Fibroblast of skin of abdomen (primary cell): ENCODE measurements at places on chromosomes 1 and 21.

GRCh38 chr1:200971955-200972711, 51.4 kb downstream of the KIF21B start:
- DNase-seq, result peak; percentile 57

DNA sequence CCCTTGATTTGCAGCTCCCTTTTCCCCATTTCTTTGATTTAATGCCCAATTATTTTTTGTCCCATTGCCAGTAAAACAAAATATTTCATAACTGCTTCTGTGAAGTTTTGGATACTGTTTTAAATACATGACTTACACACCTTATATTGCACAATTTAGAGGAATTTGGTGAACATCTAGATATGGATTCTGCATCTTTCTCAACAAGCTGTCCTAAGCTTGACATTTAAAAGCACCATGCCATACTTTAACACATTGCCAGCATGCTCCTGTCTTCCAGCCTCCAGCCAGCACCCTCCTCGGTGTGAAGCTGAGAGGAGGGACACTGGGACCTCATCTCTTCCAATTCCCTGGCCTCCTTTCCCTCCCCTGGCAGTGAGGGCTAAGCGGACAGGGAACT, 167.6 kb downstream of the SEC16B start:
- no peak for DNase-seq

DNA sequence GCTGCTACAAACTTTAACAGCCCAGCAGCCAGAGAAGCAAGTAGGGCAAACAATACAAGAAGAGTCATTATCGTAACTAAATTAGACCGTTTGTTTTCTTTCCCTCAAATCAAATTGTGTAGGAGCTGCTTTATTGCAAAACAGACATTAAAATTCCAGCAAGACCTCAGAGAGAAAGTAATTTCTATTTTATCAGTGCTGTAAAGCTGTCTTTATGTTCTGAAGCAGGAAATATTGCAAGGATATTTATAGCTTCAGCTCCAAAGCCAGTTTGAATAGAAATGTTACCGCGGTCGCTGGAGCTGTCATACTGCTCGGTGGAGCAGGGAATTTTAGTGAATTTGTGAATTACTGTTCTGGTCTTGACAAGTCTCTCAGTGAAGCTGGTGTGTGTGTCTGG, 503.8 kb upstream of the PLXNA2 start:
- DNase-seq, result peak; percentile 1

DNA sequence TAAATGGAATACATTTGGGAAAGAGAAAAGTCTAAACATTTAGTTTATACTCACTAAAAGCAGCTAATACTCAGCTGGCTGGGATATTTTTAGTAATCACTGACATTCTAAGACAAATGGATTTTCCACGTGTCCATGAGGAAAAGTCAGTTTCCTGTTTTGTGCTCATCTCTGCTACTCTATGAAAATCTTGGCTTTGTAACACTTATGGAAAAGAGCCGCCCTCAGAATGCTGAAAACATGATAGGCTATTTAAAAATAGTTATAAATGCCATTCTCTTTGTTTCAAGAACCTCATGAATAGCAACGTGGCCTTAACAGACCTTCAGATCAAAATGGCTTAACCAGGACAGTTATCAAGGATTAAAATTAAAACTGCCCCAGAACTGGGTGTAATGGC, 29.9 kb downstream of the MRAP start:
- DNase-seq, result peak; percentile 37

- DNase-seq, result no peak
These were observed 12.1 kb upstream of the TSPEAR start for GRCh38 chr21:44723177-44724131.

GRCh38 chr1:34867415-34867814, 7.9 kb upstream of the SMIM12 start:
- no peak for DNase-seq

DNA sequence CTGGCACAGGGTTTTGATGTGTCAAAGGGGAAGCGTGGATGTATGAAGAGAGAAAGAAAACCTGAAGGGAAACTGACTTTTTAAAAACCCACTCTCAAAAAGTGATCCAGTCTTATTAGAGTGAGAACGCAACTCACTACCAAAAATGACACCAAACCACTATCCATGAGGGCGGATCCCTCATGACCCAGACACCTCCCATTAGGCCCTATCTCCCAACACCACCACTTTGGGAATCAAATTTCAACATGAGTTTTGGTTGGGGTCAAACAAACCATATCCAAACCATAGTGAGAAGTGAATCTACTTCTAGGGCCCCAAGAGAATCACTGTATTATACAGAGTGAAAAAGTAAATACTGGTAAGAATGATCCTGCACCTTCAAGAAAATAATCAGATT, 53.5 kb downstream of the FNBP1L start:
- no peak for DNase-seq

DNA sequence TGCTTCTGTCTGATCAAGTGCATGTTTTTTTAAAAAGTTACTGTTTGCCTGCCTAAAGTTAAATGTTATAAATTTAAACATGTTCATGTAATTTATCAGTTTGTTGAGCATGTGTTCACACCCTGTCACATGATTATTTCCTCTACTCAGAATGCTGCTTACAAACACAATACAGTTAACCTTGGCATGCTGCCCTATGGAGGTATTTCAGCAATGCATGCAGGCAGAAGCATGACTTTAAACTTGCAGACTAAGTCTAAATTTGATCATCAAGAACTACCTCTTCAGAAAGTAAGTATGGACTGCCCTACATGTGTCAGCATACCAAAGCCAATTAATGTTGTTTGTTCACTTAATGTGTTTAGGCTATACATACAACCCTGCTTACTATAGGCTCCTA, 161.6 kb downstream of the LRRC40 start:
- DNase-seq, result peak; percentile 83

DNA sequence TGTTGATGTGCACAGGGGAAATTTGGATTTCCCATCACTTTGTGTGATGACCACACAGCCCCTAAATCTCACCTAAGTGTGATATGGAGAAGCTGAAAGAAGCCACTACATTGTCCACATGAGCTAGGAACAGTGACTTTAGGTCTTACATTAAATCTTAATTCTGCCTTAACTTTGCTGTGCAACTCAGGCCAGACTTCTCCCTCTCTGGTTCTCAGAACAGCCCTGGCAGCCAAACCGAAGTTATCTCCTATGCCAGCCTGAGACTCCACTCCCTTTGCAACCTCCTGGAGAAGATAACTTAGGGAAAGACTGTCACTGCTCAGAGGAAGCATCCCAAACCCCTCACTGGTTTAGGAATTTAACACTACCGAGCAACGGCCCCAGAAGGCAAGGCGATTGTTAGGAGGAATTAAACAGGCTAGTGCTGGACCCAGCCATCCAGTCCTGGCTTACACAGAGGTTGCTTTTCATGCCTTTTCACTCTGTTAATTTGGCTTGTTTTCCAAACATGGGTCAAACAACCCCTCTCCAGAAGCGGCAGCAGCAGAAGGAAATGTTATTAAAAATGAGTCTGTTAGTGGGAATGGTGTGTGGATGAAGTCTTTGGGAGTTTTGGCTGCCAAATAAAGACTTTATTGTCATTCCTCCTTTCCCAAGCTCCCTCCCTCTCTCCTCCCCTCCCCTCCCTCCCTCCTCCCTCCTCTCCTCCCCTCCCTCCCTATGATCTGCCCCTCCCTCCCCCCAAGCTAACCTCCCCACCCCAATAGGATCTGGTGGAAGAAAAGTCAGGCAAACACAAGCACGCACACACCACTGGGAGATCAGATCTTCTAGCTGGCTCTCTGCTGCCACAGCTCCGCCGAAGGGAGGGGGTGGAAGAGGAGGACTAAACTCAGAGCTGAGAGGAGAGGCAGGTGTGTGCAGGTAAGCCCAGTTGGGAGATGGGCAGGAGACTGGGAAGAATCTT, at the start of gene PRELP:
PRELP (plus strand) TSS at position 795 of the 970 bp plus-strand sequence. CDS start 7,379 bp downstream, outside the sequence.
- DNase-seq, result peak; percentile 60

DNA sequence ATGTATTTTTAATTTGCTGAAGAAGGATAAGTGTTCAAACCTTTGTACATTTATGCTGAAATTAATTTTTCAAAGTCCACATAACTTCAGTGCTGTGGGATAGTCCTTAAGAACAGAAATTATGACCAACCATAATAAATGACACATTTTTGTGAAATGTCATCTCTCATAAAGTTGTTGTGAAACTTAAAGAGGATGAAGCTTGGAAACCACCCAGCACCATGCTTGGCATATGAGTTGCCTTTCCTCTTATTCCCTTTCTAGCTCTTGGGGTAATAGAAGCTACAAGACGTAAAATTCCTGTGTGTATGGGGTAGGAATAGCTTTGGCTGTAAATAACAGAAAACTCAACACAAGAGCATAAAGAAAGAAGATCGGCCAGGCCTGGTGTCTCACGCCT, 18.9 kb upstream of the USP24 start:
- peak; percentile 61 for DNase-seq

DNA sequence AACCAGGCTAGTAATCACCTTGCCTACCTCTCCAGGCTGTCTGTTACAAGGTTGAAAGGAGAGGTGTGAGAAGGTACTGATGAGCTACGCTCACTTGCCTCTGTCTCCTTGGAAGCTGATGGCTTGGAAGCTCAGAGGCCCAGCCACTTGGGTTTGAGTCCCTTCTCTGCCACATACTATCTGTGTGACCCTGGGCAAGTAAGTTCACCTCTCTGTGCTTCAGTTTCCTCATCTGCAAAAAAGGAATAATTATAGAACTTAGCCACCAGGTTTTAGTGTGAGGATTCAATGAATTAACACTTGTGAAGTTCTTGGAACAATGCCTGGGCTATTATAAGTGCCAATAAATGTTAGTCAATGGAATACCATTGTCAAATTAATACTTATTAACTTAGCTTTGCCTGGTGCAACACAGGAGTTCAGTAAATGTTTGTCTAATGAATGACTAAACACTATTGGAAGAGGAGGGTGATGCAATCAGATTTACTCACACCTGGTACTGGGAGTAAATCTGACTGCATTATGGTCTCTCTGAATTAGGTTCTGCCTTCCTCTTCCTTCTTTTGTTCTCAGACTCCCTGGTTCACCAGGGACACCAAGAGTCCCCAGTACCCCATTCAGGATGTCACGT, 55.5 kb downstream of the TRABD2B start:
- DNase-seq, result peak; percentile 38

DNA sequence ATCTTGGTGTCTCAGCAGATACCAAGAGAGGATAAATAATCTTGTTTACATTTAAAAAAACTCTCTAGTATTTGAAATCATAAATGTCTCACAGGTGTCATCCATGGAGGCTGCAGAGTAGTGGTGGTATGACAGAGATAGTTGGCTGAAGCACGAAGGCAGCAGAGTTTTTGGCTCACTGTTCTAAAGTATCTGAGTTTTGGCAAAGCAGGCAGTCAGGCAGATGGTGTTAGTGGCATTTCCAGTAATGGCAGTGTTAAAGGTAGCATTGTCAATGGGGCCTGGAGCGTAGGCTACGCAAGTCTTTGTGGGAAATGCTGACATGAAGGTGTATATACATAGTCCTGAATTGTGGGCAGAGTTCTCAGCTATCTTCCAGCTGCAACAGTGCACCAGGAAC, 68.5 kb upstream of the HSD17B7 start:
- DNase-seq, result no peak

GRCh38 chr1:233993651-233994050, 89.2 kb downstream of the SLC35F3 start:
- DNase-seq, result no peak

- no peak for DNase-seq
These were observed 210.0 kb downstream of the SLC45A1 start for GRCh38 chr1:8527941-8528340.

GRCh38 chr1:87155170-87155569, 173.5 kb upstream of the LMO4 start:
- DNase-seq, result no peak

DNA sequence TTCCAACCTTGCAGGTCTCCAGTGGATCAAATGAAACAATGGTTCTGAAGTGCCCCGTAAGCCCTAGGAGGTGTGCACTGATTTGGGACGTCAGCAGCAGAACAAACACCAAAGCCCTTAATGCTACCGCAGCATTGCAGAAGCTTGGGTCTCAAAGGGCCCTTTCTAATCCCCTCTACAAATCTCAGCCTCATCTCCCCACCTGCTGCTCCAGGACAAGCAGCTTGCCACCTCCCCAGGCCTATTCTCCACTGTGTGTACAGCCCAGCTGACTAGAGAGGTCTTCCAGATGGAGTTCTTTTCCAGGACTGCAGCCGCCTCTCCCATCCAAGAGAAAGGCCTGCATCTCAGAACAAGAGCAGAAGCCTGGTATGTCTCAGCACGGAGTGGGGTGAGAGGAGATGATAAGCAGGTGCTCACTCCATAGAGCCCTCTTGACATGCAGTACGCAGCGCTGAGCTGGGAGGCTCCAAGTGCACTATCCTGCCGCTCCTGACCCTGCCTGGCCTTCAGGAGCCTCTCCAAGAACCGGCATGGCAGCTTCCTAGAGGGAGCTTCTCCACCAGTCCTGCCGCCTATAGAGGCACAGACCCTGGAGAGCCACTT, 46.3 kb downstream of the MRPL37 start:
- no peak for DNase-seq

- peak; percentile 68 for DNase-seq
These were observed 24.1 kb downstream of the COL11A1 start for GRCh38 chr1:103084181-103084580.

GRCh38 chr1:2312515-2313301, 78.6 kb downstream of the MORN1 start:
- no peak for DNase-seq

- no peak for DNase-seq
These were observed 53.6 kb upstream of the KCNJ15 start for GRCh38 chr21:38203229-38203628.

- DNase-seq, result peak; percentile 59
These were observed 25.0 kb upstream of the LAPTM5 start for GRCh38 chr1:30782361-30783255.

DNA sequence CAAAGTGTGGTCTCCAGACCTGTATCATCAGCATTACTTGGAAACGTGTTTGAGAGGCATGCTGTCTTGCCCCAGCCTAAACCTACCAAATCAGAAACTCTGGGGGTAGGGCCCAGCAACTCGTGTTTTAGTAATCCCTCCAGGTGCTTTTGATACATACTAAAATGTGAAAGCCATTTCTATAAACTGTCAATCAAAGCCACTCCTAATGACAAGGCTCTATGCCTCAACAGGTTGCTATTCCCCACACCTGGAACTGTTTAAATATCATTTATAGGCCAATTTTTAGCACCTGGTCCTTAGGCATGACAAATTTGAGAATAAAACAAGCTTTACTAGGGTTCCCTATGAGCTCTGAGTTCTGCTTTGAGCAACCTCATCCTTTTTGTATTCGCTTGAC, 158.7 kb upstream of the NR5A2 start:
- no peak for DNase-seq

DNA sequence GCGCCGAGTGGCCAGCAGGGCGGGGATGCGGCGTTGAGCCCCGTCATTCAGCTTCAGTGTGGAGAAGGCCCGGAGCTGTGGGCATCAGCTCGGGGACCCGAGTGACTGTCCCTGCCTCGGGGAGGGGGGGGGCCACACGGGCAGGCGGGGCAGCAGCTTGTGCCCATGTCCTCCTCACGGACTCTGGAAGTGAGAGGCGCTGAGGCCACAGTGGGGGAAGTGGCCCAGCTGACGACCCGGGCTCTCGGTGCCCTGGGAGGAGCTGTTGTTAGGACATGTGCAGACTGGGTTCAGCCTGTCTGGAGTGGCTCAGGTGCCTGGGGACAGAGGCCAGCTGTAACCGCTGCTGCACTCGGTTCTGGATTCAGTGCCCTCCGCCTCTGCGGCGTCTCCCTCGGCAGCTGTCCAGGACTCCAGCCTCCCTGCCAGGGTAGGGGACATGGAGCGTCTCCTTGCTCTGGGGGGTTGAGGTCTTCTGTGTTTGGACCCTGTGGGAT, 71.1 kb downstream of the SKI start:
- DNase-seq, result no peak

GRCh38 chr1:53766831-53767405, 28.0 kb upstream of the GLIS1 start:
- DNase-seq, result peak; percentile 66

GRCh38 chr1:94398356-94398755, 19.8 kb upstream of the ABCD3 start:
- peak; percentile 4 for DNase-seq
